Stimulated activated CD8-positive, alpha-beta memory T cell treated with anti-CD3 and anti-CD28 coated beads, Interleukin-7, amount 100 ng/mL, for 48 hours (primary cell): ENCODE measurements at places on chromosomes 7 and 10.

GRCh38 chr10:27646194-27646593, 99.4 kb downstream of the MKX start:
- no peak for DNase-seq

GRCh38 chr7:122572706-122573105, 126.2 kb downstream of the RNF133 start:
- DNase-seq: no peak

DNA sequence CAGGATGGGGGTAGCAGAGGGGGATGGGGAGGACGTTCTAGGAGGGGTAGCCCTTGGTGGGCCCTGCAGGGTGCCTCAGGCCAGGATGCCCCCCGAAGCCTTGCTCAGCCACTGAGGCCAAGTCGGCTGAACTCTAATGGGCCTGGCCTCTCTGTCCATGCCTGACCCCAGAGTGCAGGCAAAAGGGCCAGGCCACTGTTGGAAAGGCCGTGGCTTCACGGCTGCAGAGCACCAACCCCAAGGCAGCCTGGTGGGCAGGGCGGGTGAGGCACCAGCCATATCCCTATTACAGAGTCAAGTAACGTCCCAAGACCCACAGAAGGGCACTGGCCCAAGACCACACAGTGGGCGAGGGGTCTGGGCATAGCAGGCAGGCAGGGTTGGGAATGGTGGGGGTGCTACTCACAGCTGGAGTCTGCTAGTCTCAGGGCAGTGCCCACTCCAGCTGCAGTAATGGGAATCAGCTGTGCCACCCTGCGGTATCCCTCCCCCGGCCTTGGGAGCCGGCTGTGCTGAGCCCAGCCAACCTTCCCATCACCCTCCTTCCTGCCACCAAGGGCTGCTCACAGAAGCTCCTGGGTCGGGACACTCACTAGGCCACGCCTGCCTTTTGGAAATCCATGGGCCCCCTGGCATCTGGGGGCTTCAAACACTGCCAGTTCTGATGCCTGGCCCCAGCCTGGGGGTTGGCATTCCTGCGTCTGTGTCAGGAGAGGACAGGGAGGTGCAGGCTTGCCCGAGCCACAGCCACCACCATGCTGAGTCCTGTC, 4.0 kb upstream of the LFNG start:
- no peak for DNase-seq

DNA sequence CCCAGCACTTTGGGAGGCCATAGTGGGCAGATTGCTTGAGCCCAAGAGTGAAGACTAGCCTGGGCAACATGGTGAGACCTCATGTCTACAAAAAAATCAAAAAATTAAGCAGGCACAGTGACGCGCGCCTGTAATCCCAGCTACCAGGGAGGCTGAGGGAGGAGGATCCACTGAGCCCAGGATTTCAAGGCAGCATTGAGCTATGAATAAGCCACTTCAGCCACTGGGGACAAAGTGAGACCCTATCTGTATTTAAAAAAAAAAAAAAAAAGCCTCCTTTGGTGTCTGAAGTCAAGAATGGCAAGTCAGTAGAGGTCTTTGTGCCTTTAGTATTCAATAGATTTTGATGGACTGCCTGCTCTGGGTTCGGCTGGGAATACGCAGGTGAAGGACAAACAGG, 85.7 kb downstream of the RALA start:
- no peak for DNase-seq

GRCh38 chr10:3538656-3539531, 246.1 kb downstream of the KLF6 start:
- peak; percentile 25 for DNase-seq

GRCh38 chr10:36531621-36532020, 593.8 kb upstream of the ANKRD30A start:
- no peak for DNase-seq

DNA sequence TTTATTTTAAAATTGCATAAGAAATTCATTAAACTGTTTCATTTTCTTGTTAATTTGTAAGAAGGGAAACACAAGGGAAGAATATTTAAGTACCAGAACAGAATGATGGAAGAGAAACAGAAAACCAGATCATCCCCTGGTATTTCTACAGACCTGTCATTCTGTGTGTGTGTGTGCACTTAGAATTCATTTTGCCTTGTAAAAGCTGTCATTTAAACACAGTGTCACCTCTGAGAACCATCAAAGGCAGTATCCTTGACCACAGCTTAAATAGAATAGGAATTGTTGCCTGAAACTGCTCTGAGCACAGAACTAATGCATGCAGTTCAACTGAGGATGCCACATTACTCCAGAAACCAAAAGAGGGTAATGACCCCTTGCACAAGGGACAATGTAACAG, 6.8 kb upstream of the CRPPA start:
- DNase-seq: no peak

GRCh38 chr10:11005725-11006427, 11.8 kb upstream of the CELF2 start:
- no peak for DNase-seq

GRCh38 chr7:33916357-33917081, 11.2 kb downstream of the BMPER start:
- no peak for DNase-seq

- DNase-seq: no peak
Measured at GRCh38 chr10:63542835-63543575, 21.8 kb downstream of the REEP3 start.

DNA sequence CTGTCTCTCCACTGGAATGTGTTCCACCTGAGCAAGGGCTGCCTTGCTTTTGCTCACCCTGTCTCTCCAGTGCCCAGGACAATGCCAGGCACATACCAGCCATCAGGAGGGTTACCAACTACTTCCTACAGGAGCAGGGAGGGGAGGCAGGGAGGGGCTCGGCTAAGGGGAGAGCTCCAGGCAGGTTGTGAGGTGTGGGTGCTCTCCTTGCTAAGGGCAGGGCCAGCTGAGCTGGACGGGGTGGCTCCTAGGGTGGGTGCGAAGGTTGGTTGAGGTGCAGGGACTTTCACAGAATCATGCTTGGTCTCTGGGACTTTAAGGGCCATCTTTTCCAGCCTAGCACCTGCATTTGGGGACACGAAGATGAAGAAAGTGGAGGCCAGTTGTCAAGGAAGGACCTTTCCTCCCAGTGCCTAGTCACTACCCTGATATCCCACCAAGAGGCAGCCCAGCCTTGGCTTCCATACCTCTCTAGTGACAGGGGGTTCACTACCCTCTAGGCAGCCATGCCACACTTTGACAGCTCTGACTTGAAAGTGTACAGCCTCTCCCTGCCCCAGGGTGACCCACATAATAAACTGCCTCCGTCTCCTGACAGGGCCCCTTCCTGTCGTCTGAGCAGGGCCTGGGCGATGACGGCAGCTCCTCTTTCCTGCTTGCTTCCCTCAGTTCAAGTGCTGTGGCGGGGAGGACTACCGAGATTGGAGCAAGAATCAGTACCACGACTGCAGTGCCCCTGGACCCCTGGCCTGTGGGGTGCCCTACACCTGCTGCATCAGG, 46.5 kb downstream of the TSPAN15 start:
- DNase-seq: no peak

- no peak for DNase-seq
Measured at GRCh38 chr10:77195101-77195500, 442.5 kb downstream of the KCNMA1 start.

- DNase-seq: no peak
Measured at GRCh38 chr7:146366938-146367337, 250.3 kb downstream of the CNTNAP2 start.

- no peak for DNase-seq
Measured at GRCh38 chr10:33234831-33235237, 99.6 kb downstream of the NRP1 start.

- DNase-seq: no peak
Measured at GRCh38 chr10:16717622-16718395, 99.4 kb downstream of the RSU1 start.

GRCh38 chr10:30436191-30436611, 2.2 kb downstream of the MAP3K8 start:
- DNase-seq: no peak

DNA sequence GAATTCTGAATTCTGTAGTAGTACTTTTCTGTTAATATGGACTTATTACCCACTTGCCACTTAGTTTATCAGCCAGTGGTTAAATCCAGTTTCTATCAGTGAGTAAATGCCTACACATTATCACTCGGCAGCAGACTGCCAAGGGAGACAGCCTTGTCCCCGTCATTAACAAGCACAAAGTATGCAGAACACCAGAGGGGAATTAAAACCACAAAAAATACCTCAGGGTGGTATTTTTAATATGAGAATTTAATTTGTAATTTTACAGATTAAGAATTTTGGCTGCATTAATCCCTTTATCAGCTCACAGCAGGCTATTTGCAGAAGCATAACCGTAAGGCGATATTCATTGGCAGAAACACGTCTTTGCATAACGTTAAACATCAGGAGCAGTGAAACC, 150.0 kb upstream of the FZD1 start:
- DNase-seq: no peak

DNA sequence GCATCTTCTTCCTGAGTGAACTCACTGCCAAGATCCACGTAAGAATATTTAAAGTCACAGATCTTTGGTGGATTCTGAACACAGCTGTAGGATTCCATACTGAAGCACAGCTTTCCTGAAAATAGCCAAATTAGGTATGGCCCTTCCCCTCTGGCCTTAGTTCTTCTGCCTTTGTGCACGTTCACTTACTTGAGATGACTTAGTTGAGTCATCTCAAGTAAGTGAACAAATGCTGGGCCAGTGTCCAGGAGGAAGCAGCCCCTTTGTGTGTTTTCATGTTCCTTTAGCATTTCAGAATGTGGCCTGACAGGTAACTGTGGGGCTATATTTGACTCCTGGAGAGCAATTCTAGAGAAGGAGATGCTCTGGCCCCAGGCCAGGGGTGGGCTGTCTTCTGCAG, 51.5 kb downstream of the CCNY start:
- no peak for DNase-seq

- no peak for DNase-seq
Measured at GRCh38 chr7:83541187-83541960, 107.6 kb downstream of the SEMA3E start.

DNA sequence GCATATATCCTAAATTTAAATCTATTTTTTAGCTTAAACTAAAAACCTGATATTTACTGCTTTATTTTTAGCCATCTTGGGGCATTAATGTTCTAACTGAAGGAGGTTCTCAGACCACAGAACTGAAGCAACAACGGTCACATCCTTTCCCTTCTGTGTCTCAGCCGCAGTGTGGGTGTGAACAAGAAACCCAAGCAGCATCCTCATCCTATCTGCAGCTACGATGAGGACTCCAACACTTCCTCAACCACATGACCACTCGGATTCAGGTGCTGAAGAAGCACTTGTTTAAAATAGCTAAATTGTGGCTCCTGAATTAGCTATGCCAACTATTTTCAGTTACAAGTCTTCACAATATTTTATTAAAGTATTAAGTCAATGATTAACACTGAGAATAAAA, 5.3 kb downstream of the ESYT2 start:
- no peak for DNase-seq

- no peak for DNase-seq
Measured at GRCh38 chr10:3178042-3178441, 5.5 kb upstream of the PITRM1 start.

GRCh38 chr7:25722856-25723255, 429.1 kb upstream of the NFE2L3 start:
- DNase-seq: no peak

GRCh38 chr10:454860-455259, 234.6 kb downstream of the DIP2C start:
- no peak for DNase-seq

GRCh38 chr10:29012926-29013554, 275.8 kb upstream of the LYZL1 start:
- no peak for DNase-seq

GRCh38 chr10:119104654-119105015, 722 bp downstream of the DENND10 start:
- no peak for DNase-seq

GRCh38 chr10:8316284-8316683, 261.8 kb downstream of the GATA3 start:
- no peak for DNase-seq

- no peak for DNase-seq
Measured at GRCh38 chr10:30039567-30039966, 19.8 kb downstream of the JCAD start.

DNA sequence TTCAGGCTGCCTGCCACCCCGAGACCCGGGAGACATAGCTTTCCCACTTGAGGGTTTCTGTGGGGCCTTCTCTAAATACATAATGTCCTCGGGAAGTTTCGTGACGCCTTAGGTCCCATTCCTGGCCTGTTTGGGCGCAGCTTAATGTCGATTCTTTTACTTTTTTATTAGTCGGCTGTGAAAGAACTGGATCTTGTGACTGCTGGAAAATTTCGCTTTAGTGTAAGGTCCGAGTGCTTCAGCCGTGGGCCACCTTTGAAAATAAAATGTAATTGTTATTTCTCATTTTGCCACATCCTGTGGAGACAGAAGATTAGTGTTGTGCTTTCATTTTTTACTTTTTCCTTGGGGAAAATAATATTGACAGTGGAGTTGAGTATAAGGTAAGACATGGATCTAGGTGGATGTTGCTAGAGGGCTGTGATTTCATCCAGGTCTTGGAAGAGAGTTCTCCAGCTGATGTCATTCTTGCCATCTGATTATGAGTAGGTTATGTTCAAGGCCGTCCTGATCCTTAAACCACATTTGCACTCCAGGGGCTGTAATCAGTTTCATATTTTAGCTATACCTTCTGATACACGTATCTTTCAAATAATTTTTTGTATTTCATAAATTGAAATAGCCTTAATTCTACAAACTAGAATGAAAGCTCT, 830 bp downstream of the RAB18 start:
- no peak for DNase-seq

DNA sequence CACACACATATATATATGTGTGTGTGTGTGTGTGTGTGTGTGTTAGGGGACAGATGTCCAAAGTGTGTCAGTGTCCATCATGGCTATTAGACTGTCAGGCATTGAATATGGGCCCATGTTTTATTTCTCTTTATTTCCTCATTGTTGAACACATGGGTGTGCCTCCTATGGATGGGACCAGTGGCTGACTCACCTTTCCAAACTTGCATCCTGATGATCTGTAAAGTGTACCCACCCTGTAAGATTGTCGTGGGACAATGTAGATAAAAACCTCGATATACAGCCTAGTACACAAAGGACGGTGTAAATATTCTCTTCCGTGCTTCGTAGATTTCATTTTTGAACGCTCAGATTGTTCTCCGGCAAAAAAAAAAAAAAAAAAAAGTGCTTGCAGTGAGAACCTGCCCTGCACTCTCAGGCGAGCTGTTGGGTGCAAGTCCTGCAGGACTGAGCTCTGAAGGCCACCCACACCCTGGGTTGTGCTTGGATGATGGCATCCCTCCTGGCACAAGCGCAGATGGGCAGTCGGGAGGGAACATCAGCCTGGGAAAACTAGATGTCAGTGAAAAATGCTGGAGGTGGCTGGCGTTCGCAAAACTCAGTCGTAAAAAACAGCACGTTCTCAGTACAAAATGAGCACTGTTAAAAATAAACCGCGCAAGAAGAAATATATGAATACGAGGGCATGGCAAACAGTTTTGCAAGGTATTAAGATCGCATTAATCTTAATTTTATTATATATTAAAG, 166.9 kb downstream of the CUX1 start:
- DNase-seq: no peak

DNA sequence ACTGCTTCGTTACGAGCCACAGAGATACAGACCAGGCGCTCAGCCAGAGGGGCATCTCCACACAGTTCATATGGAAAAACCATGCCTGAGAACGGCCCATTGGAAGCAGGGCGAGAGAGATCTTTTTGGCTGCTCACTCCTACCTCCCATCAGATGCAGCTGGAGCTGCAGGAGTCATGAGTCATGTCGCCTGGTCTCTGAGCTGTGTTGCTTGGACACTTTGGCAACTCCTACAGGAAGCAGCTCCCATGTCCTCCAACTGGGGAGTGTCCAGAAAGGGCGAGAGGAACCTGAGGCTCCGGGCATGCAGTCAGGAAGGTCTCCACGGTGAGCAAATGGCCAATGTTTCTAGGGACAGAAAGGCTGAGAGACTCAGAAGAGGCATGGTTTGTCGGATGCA, 24.9 kb downstream of the INSIG1 start:
- no peak for DNase-seq
